HepG2 (cell line): ENCODE measurements at places on chromosomes 6 and 20. TPM values are rescaled to one million over a fixed set of nuclear protein-coding genes. Genes with fewer than 3 reads are reported as not detected.

GRCh38 chr6:73513496-73513854, 7.4 kb downstream of the EEF1A1 start:
- no peak for DNase-seq
- H3K36me3 ChIP-seq: peaks cover 4% of the 10 kb centered on the region
- peaks cover 23% of the 10 kb centered on the region for H3K4me1 ChIP-seq
- no peak overlapping the region for H3K4me3 ChIP-seq
- H3K27me3 ChIP-seq: no peaks in the 10 kb centered on the region

DNA sequence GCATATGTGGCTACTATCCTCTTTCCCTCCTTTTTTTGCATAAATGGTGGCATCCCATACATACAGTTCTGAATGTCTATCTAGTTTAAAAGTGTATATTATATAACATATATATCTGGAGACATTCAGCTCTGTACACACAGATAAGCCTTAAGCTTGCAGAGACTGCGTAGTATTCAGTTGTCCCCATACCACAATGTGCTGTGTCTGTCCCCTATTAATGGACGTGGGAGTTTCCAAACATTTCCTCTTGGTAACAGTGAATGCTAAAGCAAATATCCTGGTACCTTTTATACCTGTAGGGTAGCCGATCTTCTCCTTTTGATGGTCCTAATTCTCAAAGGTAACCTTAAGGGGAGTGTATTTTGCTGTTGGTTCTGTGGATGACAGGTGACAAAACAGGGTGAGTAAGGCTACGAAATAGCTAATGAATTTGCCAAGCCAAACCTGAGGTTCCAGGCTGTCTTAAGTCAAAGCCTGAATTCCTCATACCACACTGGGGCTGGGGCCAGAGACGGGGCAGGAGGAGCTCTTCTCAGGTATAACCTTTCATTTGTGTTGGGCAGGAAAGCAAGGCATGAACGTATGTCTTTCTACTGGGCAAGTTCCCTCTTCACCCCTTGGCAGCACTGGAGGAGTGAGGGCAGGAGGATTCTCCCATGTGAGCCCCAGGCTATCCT, 7.8 kb upstream of the C2 start:
- no peak overlapping the region for H3K4me3 ChIP-seq
- no peak overlapping the region for H3K27ac ChIP-seq
- no peak for DNase-seq
- H3K27me3 ChIP-seq: no peaks in the 10 kb centered on the region
- no peaks in the 10 kb centered on the region for H3K36me3 ChIP-seq

DNA sequence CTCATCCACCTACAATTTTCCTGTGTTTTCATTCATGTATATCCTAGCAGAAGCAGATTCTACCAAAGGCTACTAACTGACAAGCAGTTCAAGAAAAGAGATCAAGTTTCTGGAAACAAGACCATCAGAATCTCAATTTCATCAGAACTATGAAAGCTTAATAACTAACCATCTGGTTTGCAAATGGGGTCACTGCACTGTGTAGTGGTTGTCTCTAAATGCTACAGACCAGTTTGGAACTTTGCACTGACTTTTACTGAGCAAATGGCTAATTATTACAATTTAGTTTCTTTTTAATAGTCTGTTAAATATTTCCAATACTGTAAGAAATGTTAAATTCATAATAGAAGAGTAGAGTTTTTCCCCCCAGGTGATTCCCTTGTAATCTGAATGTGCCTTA, 64.5 kb downstream of the REPS1 start:
- H3K4me1 ChIP-seq: no peaks in the 10 kb centered on the region
- no peaks in the 10 kb centered on the region for H3K27me3 ChIP-seq
- no peak overlapping the region for H3K27ac ChIP-seq
- no peak overlapping the region for H3K4me3 ChIP-seq
- DNase-seq: no peak
- H3K36me3 ChIP-seq: peaks cover 7% of the 10 kb centered on the region; the same call in 1 of the 2 replicates

- no peaks in the 10 kb centered on the region for H3K4me1 ChIP-seq
- H3K27ac ChIP-seq: no peak overlapping the region
- H3K27me3 ChIP-seq: 0 out of 2 replicates have a peak, but pooled peaks cover 2% of the 10 kb centered on the region
- no peaks in the 10 kb centered on the region for H3K36me3 ChIP-seq
- no peak for DNase-seq
- H3K4me3 ChIP-seq: no peak overlapping the region
Measured at GRCh38 chr20:237929-238328, 10.9 kb downstream of the DEFB129 start.

DNA sequence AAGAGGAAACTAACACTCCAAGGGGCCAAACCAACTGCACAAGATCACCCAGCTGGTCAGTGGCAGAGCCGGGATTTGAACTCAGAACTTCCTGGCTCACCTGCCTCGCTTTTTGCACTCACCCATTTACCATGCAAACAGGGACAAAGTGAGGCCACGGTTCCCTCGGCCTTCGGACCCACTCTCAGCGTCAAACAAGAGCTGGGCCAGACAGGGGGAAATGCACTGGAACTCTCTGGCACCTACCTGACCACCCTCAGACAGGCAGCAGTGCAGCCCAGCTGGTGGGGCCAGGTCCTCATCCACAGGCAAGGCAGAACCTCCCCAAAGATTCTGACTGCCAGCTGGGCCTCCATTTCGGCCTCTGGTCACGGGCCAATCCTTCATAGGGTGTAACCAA, 93.7 kb upstream of the SRSF6 start:
- no peaks in the 10 kb centered on the region for H3K4me1 ChIP-seq
- H3K4me3 ChIP-seq: no peak overlapping the region

GRCh38 chr6:145028144-145028818, 707.0 kb downstream of the EPM2A start:
- no peaks in the 10 kb centered on the region for H3K36me3 ChIP-seq
- H3K27me3 ChIP-seq: no peaks in the 10 kb centered on the region
- no peak overlapping the region for H3K27ac ChIP-seq
- peaks cover 45% of the 10 kb centered on the region for H3K4me1 ChIP-seq

DNA sequence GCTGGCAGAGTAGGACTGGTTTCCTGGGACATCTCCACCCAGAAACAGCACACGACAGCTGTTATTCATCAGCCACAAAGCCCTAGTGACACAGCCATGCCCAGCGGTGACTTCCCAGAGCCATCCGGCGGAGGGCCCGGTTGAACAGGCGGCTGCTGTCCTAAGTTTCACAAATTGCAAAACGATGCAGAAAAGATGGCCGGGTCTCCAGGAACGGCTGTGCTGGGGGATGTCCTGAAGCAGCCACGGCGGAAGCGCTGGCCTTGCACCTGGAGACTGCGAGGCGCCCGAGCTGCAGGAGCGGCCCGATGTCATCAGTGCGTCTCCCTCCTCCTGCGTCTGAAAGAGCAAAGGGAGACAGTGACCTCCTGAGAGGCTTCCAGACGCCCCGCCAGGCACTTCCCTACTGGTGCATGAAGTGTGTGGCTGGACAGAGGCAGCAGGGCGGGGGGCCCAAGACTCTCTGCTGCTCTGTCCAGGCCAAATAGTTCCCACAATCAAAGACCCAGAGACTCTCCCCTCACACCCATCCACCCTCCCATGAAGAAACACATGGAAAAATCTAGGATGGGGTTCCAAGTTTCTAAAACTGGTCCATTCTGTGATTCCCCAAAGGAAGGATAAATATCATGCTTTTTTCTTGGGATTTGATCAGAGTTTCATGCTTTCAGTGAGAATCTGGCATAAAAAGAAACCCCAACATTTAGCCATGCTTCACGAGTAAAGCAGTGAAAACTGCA, 44.0 kb downstream of the SSR1 start:
- H3K4me3 ChIP-seq: no peak overlapping the region
- DNase-seq: no peak
- H3K27ac ChIP-seq: no peak overlapping the region
- H3K36me3 ChIP-seq: no peaks in the 10 kb centered on the region
- H3K27me3 ChIP-seq: no peaks in the 10 kb centered on the region

GRCh38 chr20:33694639-33695012, 8.4 kb upstream of the E2F1 start:
- no peak overlapping the region for H3K4me3 ChIP-seq
- no peaks in the 10 kb centered on the region for H3K27me3 ChIP-seq
- H3K4me1 ChIP-seq: peaks cover 52% of the 10 kb centered on the region

DNA sequence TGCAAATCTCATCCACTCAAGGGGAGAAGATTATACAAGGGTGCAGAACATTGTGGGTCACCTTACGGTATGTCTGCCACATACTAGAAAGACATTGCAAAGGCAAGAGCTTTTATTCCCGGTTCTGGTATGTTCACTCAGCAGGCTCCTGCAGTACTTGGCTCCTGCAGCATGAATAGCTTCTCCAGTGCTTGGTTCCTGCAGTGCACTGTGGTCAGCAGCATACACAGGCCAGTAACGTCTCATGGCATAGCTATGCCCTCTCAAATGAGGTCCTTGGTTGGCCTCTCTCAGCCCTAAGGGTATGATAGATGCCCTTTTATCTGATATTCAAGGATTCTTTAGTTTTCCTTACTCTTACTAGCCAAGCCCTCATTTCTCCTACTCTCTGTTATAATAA, 12.6 kb downstream of the TCP11 start:
- H3K4me3 ChIP-seq: no peak overlapping the region
- H3K27me3 ChIP-seq: no peaks in the 10 kb centered on the region
- no peaks in the 10 kb centered on the region for H3K4me1 ChIP-seq

DNA sequence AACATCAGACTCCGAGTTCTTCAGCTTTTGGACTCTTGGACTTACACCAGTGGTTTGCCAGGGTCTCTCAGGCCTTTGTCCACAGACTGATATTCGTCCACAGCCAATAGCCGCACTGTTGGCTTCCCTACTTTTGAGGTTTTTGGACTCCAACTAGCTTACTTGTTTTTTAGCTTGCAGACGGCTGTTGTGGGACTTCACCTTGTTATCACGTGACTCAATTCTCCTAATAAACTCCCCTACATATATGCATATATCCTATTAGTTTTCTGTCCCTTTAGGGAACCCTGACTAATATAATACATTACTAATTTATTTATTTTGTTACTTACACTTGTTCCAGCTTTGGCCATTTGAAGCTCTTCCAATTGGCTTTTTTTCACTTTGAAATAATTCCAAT, 311.3 kb downstream of the BMP2 start:
- no peak overlapping the region for H3K4me3 ChIP-seq
- no peak overlapping the region for H3K27ac ChIP-seq
- H3K36me3 ChIP-seq: no peaks in the 10 kb centered on the region
- H3K27me3 ChIP-seq: no peaks in the 10 kb centered on the region
- H3K4me1 ChIP-seq: no peaks in the 10 kb centered on the region

DNA sequence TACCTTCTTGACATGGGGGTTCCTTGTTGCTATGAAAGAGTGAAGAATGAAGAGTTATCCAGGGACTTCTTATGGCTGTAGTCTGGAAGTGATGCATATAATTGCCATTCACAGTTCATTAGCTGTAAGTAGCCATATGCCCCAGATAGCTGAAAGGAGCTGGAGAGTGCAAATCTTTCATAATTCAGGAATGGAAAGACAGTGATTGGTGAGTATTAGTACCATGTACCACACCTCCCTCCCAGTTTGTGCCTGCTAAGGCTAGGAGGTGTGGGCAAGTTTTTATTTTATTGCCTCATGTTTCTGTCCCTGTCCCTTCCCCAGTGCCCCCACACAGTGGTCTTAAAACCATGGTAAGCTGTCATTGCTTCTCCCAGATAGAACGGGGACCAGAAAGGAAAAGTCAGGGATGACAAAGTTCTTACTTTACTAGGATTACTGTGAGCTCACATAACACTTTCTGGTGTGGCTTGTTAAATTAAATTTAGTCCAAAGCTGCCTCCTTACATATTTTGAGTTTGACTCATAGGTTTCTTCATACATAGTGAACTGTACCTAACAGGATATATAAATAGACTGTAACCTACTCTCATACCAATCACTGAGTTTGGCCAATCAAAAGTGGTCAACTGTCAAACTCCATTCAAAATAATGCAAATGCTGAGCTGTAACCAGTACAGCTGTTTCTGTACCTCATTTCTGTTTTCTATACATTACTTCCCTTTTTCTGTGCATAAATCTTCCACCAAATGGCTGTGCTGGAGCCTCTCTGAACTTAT, 119.4 kb downstream of the RFPL4B start:
- H3K27me3 ChIP-seq: no peaks in the 10 kb centered on the region
- DNase-seq: no peak
- H3K4me3 ChIP-seq: no peak overlapping the region
- H3K36me3 ChIP-seq: no peaks in the 10 kb centered on the region

DNA sequence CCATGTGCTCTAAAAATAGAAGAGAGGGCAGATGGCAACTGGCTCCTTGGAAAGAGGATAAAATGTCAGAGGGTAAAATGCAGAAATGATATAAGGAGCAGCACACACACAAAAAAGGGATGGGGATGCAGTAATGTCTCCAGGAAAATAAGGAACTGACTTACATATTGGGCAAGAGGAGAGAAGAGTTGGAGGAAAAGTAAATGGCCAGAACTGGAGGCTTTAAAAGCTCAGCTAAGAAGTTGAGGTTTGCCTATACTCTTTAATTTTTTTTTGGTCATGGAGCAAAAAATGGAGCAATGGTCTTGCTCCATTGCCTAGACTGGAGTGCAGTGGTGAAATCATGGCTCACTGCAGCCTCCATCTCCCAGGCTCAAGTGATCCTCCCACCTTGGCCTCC, 93.7 kb downstream of the SULF2 start:
- no peaks in the 10 kb centered on the region for H3K27me3 ChIP-seq
- H3K4me3 ChIP-seq: no peak overlapping the region
- H3K36me3 ChIP-seq: no peaks in the 10 kb centered on the region; the same call in 2 of the 3 replicates
- DNase-seq: no peak
- H3K4me1 ChIP-seq: no peaks in the 10 kb centered on the region

DNA sequence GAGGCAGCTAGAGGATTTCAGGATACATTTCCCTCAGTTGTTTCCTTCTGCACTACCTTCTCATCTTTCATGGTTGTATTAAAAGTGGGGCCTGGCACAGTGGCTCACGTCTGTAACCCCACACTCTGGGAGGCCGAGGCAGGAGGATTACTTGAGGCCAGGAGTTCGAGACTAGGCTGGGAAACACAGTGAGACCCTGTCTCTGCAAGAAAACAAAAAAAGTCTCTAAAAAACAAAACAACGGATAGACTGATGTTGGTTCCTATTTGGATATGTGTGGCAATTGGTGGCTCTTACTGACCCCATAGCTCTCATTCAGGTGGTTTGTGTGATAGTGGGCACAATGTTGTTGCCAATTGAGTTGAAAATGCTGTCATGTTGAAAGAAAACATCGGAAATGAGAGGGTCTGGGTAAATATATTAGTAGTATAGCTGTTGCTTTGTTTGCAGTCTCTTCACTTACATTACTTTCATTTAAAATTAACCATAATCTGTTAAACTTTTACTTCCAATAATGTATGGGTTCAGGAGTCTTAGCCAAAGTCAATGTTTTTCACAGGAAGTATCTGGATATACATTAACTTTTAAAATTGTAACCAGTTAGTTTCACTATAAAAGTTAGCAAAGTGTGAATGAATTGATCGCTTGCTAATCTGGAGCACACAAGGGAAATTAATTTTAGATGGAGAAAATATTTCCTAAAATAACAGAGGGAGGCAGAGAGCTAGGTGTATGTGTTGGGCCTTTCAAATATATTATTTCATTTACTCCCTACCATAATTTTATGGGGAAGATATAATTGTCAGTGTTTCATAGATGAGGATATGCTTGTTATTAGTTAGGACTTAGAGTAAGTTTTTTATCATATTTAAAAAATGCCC, 31.1 kb downstream of the UTRN start:
- H3K36me3 ChIP-seq: peaks cover 21% of the 10 kb centered on the region
- H3K4me3 ChIP-seq: peak overlapping the region; percentile 31
- peaks cover 100% of the 10 kb centered on the region for H3K4me1 ChIP-seq
- H3K27me3 ChIP-seq: no peaks in the 10 kb centered on the region

GRCh38 chr6:54617730-54618129, 228.8 kb upstream of the FAM83B start:
- no peak overlapping the region for H3K4me3 ChIP-seq
- no peaks in the 10 kb centered on the region for H3K27me3 ChIP-seq
- H3K36me3 ChIP-seq: no peaks in the 10 kb centered on the region
- DNase-seq: peak; percentile 6
- H3K4me1 ChIP-seq: no peaks in the 10 kb centered on the region

RAB44 gene
- not detected in 2 replicates for total RNA-seq

CENPW gene
- total RNA-seq: 94.7 and 133 TPM in 2 replicates

PSORS1C2 gene
- not detected in 2 replicates for total RNA-seq

BMP2 gene
- total RNA-seq: 0.02 TPM in 1 of 2 replicates, not detected in the other
